ENCODE measurements at places on chromosomes 6 and 20.

GRCh38 chr6:5241252-5241651 is 19.5 kb downstream of the LYRM4 start:
- no peak for DNase-seq

GRCh38 chr20:997016-997415 is 5.1 kb downstream of the RSPO4 start:
- DNase-seq = no peak

GRCh38 chr6:12844284-12845223 is 128.0 kb downstream of the PHACTR1 start:
- no peak for DNase-seq

- DNase-seq = no peak
These were observed 22.0 kb upstream of the PYGB start for GRCh38 chr20:25225642-25226432.

DNA sequence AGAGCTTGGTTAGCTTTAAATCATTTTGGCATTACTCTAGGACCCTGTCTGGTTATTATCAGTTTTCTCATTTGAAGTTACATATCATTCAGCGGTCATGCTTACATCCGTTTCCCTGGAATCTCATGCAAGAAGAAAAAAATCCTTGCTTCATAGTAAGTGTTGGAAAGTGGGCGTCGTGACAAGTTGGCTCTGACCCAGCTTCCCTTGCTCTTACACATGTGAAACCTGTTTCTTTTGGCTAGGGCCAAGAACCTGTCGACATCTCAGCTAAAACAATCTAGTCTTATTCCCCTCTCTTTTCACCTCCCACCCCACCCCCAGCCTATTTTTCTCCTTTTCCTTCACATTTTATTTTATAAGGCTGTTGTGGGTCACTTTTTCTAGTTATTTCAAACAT is 45.5 kb downstream of the ANKS1A start:
- no peak for DNase-seq

DNA sequence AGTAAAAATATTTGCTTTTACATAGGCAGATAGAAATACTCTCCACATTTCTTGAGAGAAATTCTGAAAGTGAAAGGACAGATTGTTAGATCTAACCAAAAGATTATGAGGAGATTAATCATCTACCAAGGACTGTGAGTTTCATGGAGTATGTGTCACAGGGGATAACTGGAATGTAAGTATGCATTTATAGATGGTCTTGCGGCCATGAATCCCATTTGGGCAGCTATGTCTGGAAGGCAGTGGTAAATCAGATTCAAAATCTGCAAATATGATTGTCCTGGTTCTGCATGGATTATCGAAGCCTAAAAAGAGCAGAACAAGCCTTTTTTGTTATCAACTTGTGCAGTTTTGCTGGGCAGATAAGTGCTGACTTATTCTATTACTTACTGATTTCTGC is 293.8 kb downstream of the RFPL4B start:
- DNase-seq = no peak

DNA sequence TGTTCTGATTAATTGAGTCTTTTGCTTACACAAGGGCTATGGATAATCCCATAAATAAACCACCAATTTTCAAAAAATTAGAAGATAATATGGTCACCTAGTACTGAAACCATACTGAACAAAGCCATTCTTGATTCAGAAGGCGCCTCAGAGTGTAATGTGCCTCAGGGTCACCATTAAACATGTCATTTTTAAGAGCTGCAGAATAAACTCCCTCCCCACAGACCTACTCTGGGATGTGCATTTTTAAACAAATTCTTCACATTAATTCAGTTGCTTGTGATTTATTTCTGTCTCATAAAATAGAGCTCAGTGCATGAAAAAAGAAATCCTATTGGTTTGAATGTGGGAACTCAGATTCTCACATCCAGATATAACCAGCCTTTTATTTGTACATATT is 202.1 kb upstream of the HEY2 start:
- DNase-seq = no peak

- no peak for DNase-seq
These were observed 4.7 kb upstream of the SERPINB6 start for GRCh38 chr6:2976060-2976459.

DNA sequence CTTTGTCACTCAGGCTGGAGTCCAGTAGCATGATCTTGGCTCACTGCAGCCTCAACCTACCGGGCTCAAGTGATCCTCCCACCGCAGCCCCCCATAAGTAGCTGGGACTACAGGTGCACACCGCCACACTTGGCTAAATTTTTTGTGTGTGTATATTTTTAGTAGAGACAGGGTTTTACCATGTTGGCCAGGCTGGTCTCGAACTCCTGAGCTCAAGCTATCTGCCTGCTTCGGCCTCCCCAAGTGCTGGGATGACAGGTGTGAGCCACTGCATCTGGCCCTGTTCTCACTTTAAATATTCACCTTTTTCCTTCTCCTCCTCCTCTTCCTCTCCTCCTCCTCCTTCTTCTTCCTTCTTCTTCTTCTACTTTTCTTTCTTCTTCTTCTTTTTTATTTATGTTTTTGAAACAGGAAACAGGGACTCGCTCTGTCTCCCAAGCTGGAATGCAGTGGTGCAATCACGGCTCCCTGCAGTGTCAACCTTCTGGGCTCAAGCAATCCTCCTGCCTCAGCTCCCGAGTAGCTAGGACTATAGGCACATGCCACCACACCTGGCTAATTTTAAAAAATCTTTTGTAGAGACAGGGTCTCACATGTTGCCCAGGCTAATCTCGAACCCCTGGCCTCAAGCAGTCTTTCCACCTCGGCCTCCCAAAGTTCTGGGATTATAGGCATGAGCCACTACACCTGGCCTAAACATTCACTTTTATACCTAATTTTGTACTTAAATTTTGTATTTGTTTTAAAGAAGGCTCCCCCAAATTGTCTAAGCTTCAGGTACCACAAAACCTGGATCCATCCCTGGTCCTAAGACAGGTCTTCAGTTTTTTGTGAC is 47.2 kb upstream of the NCOA3 start:
- DNase-seq = no peak

DNA sequence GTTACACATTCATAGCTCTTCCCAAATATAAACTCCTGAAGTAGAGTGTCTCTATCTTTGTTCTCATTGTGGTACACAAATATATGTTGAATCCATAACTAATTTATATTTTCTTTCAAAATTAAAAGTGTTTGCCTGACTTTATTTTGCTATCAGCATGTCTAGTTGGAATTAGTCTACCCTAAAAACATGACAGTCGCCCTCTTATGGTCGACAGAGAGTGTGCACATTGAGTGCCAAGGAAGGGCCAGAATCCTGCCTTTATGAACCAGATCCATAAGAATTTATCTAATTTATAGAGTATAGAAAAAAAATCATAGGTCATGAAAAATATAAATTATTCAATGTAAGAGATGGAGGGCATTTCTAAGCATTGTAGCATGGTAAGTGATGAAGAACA is 12.3 kb upstream of the DEFB112 start:
- no peak for DNase-seq
